ENCODE measurements at places on chromosomes 12 and 14.
A peak's percentile ranks its signal among the peaks of the same experiment; 100 is the strongest.

- DNase-seq = no peak
Measured at GRCh38 chr12:98595243-98595988, 1.9 kb downstream of the SLC25A3 start.

GRCh38 chr12:43332977-43333640 lies 218.9 kb downstream of the ADAMTS20 start:
- DNase-seq = no peak

- DNase-seq = no peak
Measured at GRCh38 chr12:116406529-116406928, 129.0 kb upstream of the MED13L start.

- DNase-seq = no peak
Measured at GRCh38 chr14:94483729-94484275, 7.8 kb upstream of the SERPINA9 start.

GRCh38 chr14:57847096-57847495 lies 18.8 kb downstream of the SLC35F4 start:
- no peak for DNase-seq

DNA sequence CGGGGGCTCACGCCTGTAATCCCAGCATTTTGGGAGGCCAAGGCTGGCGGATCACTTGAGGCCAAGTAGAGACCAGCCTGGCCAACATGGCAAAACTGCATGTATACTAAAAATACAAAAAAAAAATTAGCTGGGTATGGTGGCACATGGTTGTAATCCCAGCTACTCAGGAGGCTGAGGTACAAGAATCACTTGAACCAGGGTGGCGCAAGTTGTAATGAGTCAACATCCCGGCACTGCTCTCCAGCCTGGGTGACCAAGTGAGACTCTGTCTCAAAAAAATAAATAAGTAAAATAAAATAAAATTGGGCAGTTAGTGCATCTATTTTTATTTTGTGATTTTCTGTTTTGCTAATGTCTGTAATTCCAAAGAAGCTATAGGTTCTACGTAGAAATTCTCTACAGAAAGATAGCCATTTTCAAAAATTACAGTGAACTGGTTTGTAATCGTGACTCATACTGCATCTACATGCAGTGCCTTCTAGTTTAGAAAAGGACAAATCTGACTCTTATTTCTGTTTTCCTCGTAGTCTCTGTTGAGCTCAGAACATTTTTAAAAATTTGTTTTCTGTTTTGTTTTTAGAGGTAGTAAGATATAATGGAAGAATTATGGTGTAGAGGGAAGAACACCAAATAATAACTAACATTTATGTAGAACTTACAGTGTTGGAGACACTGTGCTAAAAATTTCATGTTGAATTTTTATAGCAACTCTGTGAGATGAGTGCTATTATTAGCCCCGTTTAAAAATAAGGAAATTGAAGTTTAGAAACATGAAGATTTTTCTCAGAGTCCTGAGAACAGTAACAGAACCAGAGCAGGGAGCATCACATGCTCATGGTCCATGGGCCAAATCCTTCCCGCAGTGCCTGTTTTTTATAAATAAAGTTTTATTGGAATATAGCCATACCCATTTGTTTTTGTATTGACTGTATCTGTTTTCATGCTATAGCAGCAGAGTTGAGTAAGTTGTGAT lies 201.2 kb downstream of the SYNE2 start:
- no peak for DNase-seq

- DNase-seq = peak; percentile 31
Measured at GRCh38 chr12:116236148-116236731, 41.3 kb downstream of the MED13L start.

DNA sequence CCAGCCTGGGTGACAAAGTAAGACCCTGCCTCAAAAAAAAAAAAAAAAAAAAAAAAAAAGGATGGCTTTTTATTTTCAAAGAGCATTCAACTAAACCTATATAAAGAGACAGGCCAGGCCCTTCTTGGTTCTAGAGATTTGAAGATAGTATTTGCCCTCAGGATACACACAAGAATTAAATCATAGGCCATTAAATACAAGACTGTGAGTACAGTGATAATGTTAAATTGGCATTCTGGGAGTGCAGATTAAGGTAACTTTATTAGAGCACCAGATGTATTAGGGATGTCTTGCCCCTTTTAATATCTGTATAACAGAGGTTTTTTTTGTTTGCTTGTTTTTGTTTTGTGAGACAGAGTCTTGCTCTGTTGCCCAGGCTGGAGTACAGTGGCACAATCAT lies 61.3 kb downstream of the ATF7IP start:
- no peak for DNase-seq

GRCh38 chr14:76349993-76350392 lies 25.9 kb upstream of the ESRRB start:
- DNase-seq = no peak

DNA sequence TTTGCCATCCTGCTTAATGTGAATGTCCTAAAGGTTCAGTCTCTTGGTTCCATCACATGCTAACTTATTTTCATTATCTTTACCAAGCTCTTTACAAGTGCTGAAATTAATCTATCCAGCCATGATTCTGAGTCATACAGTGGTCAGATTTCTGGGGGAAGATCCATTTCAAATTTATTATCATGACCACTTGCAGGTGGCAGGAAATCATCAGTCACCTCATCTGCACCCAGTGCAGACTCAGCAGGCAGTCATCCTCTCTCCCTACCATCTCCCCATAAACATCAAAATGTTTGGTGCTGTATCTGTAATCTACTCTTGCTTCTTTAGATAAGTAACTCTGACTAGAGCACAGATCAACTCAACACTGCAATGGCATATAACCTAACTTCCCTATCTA lies 23.5 kb downstream of the ATG14 start:
- no peak for DNase-seq

GRCh38 chr12:104480826-104481440 lies 24.2 kb downstream of the CHST11 start:
- DNase-seq = no peak

GRCh38 chr12:49766115-49766455 lies 24.7 kb downstream of the TMBIM6 start:
- DNase-seq = no peak

GRCh38 chr12:9869307-9870161 lies at the start of gene CLEC2B:
TSS of gene CLEC2B (minus strand) at chr12:9869354.
- DNase-seq = no peak

GRCh38 chr14:99995700-99996356 lies 69.4 kb upstream of the EVL start:
- peak; percentile 64 for DNase-seq

GRCh38 chr12:19938031-19938430 lies 430.3 kb upstream of the PDE3A start:
- DNase-seq = no peak

DNA sequence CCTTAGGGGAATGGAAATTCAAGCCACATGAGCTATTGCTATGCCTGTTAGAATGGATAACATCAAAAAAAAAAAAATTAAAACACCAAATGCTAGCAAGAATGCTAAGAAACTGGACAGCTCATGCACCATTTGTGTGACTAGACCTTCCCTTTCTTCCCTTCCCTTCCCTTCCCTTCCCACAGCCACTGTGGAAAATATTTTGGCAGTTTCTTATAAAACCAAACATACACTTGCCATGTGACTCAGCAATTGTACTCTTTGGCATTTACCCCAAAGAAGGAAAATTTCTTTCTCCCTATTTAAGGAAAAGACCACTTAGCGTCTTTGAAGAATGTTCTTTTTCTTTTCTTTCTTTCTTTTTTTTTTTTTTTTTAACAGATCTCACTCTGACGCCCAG lies 49.1 kb upstream of the FKBP4 start:
- no peak for DNase-seq

All from activated CD4-positive, alpha-beta T cell treated with anti-CD3 and anti-CD28 coated beads, Interleukin-2, amount 50 U/mL, for 1 hour (primary cell).